Omental fat pad (tissue), 4 donors: ENCODE measurements at places on chromosomes 3 and 15.

DNA sequence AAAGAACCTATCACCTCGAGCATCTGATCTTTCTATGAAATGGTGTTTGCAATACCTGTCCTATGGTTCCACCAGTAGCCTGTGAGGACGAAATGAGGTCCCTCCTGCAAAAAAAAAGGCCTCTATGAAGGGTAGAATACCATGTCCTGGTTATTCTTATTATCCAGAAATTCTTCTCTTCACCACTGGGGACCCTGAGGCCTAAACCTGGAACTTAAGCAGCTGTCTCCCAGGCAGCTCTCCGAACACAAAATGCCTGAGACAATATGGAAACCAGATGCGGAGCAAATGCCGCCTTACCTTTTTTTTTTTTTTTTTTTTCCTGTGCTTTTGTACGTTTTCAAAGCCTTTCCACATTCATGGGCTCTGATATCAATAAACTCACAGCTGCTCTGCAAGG is 62.1 kb upstream of the WNT5A start:
- DNase-seq, result no peak

DNA sequence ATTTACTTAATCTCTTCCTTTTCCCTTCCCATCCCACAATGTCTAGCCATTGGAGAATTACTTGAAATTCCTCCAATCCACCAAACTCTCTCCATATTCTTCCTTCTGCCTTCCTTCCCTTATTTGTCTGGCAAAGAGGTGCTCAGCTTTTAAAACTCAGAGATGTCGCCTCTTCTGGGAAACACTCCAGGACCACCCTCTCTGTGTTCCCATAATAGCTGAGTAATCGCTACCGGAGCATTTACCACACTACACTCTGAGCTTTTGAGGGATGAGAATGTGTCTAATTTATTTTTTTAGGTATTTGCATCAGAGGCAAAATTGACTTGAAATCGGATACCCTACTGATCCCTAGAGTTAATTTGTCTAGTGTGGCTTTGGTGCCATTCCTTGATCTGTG is 245.7 kb upstream of the TPRG1 start:
- no peak for DNase-seq

GRCh38 chr3:115646027-115646690 is 22.8 kb downstream of the GAP43 start:
- DNase-seq, result no peak

- DNase-seq, result no peak
Measured at GRCh38 chr3:153210660-153211059, 48.6 kb downstream of the RAP2B start.

GRCh38 chr3:32488474-32489008 is 14.1 kb downstream of the CMTM6 start:
- no peak for DNase-seq

DNA sequence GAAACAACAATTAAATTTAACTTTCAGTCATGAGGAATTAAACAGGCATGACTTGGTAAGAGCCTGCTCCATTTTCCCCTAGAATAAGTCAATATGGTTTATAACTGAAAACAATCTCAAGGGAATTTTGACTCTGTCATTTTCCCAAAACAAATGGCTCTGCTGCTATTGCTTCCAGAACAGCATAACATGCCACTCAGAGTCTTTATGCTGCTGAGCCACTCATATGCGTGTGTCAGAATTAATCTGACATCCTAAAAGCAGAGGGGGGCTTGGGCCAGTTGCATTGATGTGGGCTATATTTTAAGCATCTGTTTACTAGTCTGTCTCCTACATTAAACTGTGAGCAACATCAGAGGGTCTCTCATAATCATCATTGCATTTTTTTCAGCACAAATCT is 111.1 kb upstream of the ABI3BP start:
- DNase-seq, result no peak

- no peak for DNase-seq
Measured at GRCh38 chr3:176160997-176161396, 1036.3 kb downstream of the TBL1XR1 start.

DNA sequence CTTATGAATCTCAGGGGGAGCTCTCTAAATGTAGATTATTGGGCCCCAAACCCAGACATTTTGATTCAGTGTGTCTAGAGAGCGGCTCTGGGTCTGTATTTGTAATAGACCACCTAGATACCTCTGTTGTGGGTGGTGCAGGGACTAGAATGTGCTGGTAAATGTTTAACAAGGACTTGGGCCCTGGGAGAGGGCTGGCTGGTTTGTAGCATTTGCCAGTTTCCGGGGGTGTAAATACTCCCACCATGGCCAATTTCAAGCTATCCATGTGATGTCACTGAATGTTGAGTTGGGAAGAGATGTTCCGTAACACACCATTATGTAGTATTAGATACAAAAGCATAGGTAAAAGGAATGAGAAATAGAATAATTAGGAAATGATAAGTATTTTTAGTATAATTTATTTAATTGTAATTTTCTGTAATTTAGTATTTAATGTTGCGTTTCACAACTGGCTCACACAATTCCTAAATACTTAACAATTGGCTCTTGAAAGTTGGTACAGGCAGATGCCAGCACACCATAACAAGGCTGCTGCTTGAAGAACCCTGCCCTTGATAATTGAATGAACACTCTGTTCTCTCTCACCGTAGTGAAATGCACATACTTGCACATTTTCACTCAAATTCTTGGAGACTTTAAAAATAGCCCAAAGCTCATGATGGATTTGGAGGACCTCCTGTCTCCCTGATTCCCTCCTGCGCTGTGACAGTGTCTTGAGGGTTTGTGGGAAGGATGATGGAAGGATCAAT is 359.2 kb upstream of the PROK2 start:
- DNase-seq, result no peak

GRCh38 chr15:58401991-58402649 is 29.7 kb upstream of the LIPC start:
- DNase-seq, result no peak

- no peak for DNase-seq
Measured at GRCh38 chr3:12197475-12197874, 38.8 kb upstream of the TIMP4 start.

DNA sequence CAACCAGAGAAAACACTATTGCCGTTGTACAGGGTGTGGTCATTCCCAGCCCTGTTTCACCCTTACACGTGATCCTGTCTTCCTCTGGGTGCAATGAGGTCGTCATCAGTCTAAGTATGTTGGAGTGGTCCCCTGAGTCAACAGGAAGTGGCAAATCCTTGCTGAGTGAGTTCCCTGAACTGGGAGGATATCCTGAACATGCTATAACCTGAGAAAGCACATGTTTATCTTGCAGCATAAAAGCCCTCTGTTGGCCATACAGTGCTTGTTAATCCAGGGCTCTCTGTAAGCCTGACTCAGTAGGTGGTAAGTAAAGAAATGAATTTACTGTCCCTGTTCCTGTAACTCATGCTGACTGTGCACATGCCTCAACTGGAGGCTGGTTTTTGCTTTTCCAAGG is 477.8 kb upstream of the RGMA start:
- DNase-seq, result no peak

DNA sequence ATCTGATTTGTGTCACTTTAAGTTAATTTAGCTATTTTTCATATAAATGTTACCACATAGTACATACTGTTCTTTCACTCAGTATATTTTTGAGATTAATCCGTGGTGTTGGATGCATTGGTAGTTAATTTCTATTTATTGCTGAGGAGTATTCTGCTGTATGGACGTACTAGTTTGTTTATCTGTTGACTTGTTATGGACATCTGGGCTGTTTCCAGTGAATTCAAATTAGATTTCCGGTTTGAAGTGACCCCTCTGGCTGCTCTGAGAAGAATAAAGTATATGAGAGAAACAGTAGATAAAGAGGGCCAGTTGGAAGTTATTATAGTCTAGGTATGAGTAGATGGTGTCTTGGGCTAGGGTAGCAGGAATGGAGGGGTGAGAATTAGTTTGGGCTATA is 15.6 kb downstream of the KAT2B start:
- DNase-seq, result no peak
